NCI-H226 (cell line): ENCODE measurements at places on chromosomes 3 and 15.

GRCh38 chr15:79947009-79947408 lies 24.0 kb downstream of the BCL2A1 start:
- no peak for DNase-seq

GRCh38 chr3:134380249-134380648 lies 6.0 kb upstream of the AMOTL2 start:
- DNase-seq = no peak

DNA sequence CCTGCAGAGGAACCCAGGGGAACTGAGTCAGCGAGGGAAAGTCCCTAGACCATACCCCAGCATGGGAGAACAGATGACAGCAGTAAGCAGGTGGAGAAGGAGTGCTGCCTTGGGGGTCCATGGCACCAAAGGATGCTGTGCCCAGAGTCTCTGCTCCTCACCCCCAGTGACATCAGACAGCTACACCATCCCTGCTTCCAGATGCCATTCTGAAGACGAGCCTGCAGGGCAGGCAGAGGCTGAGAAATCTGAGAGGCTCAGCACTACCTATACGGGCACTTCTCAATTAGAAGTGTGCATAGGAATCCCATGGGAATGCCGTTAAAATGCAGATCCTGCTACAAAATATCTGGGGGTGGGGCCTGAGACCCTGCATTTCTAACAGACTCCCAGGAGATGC lies 211.3 kb upstream of the NSMCE3 start:
- no peak for DNase-seq

DNA sequence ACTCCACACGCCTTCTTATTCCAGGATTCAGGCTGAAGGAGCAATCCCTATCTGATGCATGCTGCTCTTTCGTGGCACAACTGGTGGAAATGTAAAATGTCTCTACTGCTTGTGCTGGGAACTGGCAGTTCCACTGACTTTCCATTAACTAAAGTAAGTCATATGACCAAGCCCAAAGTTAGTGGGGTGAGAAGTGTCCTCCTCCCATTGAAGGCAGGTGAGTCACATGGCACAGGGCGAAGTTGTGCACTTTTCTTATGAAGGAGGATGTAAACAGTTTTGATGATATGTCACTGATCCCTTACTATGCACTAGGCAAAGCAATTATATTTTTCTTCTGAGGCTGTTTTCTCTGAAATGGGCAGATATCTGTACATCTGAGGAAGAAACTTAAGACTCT lies 51.6 kb downstream of the SLC7A14 start:
- DNase-seq = no peak

DNA sequence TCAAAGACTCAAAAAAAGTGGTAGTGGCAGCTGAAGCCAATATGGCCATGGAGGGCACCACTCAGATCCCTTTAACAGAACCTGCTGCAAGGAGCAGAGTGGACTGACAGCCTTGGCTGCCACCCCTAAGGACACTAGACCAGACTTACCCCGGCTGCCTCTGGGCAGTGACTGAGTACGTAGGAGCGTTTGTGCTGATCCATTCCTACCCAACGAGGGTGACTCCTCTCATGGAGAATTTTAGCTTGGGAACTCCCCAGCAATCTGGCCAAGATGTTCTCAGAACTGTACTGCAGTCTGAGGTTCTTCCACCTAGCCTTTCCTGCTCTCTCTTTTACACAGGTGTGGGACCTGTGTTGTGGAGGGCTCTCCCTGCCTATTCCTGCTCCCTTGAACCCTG lies 22.1 kb downstream of the CLEC3B start:
- no peak for DNase-seq

DNA sequence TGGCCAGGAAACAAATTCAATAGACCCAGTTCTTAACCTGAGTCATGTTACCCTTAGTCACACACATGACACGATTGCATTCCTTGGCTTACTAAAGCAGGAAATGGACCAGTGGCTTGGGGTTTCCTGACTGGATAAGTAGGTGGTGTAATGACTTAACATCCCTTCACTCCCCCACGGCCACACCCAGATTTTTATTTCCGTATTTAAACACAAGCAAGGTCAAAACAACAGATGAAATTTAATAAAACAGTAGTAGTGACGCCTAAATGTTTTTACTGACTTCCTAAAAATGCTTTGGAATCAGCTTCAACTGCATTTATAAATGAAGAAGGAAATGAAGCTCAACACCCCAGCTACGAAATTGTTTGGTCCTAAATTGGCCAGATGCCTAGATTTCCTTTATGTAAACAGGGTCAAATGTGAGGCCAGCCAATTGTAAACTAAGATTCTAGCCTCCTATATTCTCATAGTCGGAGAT lies 324.3 kb downstream of the CHST2 start:
- peak; percentile 94 for DNase-seq

DNA sequence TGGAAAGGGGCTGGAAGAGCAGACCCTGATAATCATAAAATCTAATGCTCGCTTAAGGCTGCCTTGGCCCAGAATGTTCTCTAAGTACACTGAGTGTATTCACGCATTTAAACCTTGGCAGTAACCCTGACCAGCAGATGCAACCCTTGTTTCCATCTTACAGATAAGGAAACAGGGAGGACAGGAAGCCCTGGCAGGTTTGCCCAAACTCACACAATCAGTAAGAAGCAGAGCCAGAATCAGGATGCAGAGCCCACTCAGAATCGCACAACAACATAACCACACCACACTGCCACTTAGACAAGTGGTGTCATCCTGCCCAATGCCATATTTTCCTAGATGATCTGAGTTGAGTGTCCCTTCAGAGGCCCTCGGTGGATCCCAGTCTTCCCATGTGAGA lies 214.5 kb upstream of the HES1 start:
- DNase-seq = no peak

DNA sequence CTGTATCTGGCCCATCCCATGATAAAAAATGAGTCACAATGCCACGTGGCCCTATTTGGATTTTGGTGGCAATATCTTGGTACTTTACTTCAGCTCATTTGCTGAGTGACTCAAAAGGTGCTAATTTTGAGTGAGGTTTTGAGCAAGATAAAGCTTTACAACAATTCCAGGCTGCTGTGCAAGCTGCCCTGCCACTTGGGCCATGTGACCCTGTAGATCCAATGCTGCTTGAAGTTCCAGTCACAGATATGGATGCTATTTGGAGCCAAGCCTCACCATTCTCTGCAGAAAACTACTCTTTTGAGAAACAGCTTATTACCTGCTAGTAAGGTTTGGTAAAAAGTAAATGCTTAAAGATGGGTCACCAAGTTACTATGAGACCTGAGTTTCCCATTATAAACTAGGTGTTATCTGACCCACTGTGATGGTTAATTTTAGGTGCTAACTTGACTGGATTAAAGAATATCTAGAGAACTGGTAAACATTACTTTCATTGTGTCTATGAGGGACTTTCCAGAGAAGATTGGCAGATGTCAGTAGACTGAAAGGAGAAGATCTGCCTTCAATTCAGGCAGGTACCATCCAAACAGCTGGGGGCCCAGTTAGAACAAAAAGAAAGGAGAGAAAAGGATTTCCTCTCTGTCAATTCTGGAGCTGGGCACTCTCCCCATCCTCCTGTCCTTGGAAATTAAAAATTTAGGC lies 1083.9 kb downstream of the DIPK2A start:
- no peak for DNase-seq

DNA sequence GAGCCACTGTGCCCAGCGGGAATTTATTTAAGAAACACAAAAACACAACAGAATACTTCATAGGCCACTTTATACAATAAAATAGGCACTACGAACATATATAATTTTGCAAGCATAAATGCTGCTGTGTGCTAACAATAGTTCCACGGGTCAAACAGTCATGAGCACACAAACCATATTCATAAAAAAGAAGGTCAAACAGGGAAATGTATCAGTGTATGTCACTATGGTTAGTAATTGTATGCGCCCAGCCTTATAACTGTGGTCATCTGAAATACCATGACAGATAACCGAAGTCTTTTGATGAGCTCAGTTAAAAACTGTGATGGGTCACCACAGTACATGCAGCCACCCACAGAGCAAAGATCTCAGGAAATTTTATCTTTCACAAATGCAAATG lies 38.1 kb upstream of the NR2C2 start:
- DNase-seq = no peak

DNA sequence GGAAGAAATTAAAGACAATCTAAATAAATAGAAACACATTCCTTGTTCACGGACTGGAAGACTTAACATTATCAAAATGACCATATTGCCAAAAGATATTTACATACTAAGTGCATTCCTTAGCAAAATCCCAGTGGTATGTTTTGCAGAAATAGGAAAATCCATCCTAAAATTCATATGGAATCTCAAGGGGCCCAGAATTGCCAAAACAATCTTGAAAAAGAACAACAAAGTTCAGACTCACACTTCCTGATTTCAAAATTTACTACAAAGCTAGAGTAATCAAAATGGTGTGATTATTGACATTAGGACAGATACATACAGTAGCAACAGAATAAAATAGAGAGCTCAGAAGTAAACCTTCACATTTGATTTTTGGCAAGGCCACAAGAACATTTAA lies 515.5 kb downstream of the OCA2 start:
- DNase-seq = no peak

GRCh38 chr3:29609328-29609811 lies 328.5 kb downstream of the RBMS3 start:
- no peak for DNase-seq

DNA sequence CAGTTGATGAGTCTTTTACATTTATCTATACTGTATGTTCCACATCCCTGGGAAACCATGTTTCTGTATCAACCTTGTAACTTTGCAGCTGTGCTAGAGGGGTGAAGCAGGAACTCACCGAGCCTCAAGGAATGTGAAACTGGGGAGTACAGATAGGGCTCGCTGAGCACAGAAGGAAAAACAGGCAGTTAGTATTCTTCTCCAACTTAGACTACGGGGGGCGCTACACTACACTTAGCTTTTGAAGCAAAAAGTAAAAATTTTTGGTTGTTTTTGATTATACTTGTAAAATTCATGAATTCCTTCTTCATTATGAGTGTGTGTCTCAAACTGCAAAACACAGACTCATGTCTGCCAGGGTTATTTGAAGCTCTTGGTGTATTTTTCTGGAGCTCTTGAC lies 132.7 kb upstream of the RGMA start:
- no peak for DNase-seq

GRCh38 chr3:152272771-152273242 lies 4.1 kb downstream of the MBNL1 start:
- DNase-seq = peak; percentile 77

- no peak for DNase-seq
These were observed 46.0 kb downstream of the CA12 start for GRCh38 chr15:63335543-63336240.

GRCh38 chr3:70863049-70863448 lies 550.6 kb upstream of the MDFIC2 start:
- DNase-seq = no peak

DNA sequence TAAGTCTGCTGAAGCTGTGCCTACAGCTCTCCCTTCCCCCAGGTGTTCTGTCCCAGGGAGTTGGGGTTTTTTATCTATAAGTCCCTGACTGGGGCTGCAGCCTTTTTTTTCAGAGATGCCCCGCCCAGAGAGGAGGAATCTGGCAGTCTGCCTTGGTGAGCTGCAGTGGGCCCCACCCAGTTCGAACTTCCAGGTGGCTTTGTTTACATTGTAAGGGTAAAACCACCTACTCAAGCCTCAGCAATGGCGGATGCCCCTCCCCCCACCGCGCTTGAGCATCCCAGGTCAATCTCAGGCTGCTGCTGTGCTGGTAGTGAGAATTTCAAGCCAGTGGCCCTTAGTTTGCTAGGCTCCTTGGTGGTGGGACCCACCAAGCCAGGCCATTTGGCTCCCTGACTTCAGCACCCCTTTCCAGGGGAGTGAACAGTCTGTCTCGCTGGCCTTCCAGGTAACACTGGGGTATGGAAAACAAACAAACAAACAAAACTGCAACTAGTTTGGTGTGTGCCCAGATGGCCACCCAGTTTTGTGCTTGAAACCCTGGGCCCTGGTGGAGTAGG lies 189.4 kb downstream of the MFSD1 start:
- DNase-seq = no peak

GRCh38 chr15:93986400-93986984 lies 244.9 kb upstream of the MCTP2 start:
- no peak for DNase-seq

- DNase-seq = peak; percentile 74
These were observed 7.3 kb upstream of the LEKR1 start for GRCh38 chr3:156818890-156819289.

- DNase-seq = peak; percentile 78
These were observed at the start of gene RARRES1 for GRCh38 chr3:158731938-158732855. TSS of gene RARRES1 (minus strand) at chr3:158732457. CDS start at chr3:158732415, 42 bp downstream.

DNA sequence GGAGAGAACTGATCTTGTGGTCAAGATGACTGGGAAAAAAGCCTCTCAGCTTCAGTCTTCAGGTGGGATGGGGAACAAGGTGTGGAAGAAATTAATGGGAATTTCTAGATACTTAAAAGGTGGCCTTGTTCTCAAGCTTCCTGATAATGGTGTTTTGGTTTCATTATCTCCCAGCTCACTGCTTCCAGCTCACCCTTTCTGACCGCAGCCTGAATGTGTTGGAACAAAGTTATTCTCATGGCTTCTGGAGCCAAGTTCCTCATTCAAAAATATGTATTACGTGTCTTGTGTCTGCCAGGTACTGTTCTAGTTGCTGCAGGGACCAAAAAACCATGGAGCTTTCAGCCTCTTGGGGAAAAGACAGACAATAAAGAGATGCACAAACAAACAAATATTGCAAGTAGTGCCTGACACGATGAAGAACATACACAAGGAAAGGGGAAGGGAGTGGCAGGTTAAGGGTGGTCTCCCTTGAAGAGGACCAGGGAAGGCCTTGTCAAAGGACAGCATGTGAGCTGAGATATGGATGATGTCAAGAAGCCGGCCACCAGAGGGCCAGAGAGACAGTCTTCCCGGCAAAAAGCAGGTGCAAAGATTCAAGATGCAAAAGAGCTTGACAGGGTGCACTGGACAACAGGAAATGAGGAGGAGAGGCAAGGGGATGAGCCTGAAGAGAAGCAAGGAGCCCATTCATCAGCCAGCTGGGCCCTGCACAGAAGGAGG lies 35.5 kb downstream of the ARRDC4 start:
- DNase-seq = peak; percentile 26

- DNase-seq = no peak
These were observed 152.6 kb downstream of the PEX5L start for GRCh38 chr3:179884136-179884535.

GRCh38 chr15:92891533-92892200 lies 8.5 kb upstream of the CHD2 start:
- no peak for DNase-seq

- DNase-seq = no peak
These were observed 15.7 kb downstream of the OXNAD1 start for GRCh38 chr3:16280671-16281070.

GRCh38 chr3:99409961-99410360 lies 228.4 kb upstream of the COL8A1 start:
- peak; percentile 45 for DNase-seq

- no peak for DNase-seq
These were observed 7.5 kb downstream of the PIAS1 start for GRCh38 chr15:68061602-68062001.
